ENCODE measurements at places on chromosomes 7 and 10.

GRCh38 chr7:32316839-32317238 is 173.3 kb downstream of the LSM5 start:
- no peak overlapping the region for H3K27ac ChIP-seq
- H3K36me3 ChIP-seq = no peaks in the 10 kb centered on the region
- no peak overlapping the region for H3K4me3 ChIP-seq
- H3K27me3 ChIP-seq = peaks cover 35% of the 10 kb centered on the region

DNA sequence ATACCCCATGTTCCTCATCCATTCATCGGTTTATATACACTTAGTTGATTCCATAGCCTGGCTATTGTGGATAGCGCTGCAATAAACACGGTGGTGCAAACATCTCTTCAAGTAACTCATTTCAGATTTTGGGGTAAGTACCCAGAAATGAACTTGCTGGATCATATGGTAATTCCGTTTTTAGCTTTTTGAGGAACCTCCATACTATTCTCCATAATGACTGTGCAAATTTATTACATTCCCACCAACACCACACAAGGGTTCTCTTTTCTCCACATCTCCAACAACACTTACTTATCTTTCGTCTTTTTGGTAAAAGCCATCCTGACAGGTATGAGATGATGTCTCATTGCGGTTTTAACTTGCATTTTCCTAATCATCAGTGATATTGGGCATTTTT is 3.7 kb downstream of the NPFFR1 start:
- no peaks in the 10 kb centered on the region for H3K4me1 ChIP-seq
- DNase-seq = no peak
- H3K27ac ChIP-seq = no peak overlapping the region
- H3K4me3 ChIP-seq = no peak overlapping the region

DNA sequence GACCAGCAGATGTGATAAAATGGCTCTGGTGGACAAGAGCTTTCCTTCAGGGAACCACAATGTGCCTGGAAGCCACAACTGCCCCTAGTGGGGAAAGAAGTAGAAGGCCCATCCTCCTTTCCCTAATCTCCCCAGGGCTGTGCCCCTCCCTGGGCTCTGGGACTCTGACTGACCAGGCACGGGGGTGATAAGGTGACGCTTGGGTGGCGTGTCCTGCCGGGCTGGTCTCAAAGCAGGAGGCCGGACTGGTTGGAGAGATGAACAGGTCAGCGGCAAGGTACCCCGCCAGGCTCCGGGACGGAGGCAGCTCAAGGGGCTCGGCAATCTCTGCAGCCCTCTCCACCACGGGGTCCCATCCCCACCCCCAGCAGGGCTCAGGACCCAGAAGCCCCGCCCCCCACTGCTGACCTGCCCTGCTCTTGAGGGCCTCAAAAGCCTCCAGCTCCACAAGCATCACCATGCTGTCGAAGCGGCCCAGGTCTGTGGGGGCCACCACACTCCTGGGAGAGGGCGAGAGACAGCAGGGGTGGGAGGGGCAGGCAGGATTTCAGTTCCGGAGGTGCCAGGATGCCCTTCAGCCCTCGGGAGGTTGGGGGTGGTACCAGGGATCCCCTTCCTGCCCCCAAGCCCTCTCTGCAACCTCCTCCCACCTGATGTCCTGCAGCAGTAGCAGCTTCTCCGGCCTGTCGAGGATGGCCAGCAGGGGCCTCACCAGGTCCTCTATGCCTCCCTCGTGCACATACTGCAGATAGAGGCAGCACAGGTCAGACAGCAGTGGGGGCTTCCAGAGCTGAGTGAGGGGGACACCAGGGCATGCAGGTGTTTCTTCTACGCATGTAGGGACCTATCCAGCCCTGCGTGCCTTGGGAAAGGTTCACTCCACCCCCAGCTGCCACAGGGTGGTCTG is 12.2 kb downstream of the LZTS2 start:
- H3K27ac ChIP-seq = no peak overlapping the region
- H3K4me1 ChIP-seq = peaks cover 27% of the 10 kb centered on the region
- H3K4me3 ChIP-seq = no peak overlapping the region
- no peak for DNase-seq
- no peaks in the 10 kb centered on the region for H3K36me3 ChIP-seq

GRCh38 chr10:113132591-113133121 is 182.6 kb downstream of the TCF7L2 start:
- H3K27me3 ChIP-seq = peaks cover 22% of the 10 kb centered on the region
- H3K4me1 ChIP-seq = no peaks in the 10 kb centered on the region
- H3K36me3 ChIP-seq = no peaks in the 10 kb centered on the region
- no peak for DNase-seq
- H3K4me3 ChIP-seq = no peak overlapping the region

DNA sequence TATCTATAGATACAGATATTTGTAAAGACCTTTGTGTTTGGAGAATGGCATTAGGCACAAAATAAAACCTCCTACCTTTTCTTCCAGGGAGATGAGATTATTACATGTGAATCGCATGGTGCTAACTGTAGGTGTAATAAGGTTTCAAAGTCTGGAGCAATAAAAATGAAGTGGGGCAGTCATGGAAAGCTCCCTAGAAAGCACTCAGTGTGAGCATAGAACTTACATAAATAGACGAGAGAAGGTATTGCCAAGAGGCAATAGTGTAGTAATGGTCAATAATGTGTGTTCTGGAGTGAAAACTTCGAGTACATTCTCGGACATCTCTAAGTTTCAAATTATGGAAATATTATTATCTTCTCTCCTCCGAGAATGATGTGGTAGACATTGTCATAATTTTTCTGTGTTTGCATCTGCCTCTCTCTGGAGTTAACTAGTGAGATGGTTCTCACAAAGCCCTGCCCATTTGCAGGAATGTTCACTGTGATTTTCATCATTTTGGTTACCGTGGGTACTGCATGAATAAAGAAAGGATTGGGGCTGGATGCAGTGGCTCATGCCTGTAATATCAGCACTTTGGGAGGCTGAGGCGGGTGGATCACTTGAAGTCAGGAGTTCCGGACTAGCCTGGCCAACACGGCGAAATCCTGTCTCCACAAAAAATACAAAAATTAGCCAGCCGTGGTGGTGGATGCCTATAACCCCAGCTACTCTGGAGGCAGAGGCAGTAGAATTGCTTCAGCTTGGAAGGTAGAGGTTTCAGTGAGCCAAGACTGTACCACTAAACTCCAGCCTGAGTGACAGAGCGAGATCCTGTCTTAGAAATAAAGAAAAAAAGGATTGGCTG is 10.6 kb downstream of the VIM start:
- no peak overlapping the region for H3K4me3 ChIP-seq
- peaks cover 18% of the 10 kb centered on the region for H3K4me1 ChIP-seq
- no peak overlapping the region for H3K27ac ChIP-seq

GRCh38 chr10:122342293-122343134 is 32.0 kb upstream of the PLEKHA1 start:
- H3K4me1 ChIP-seq = peaks cover 19% of the 10 kb centered on the region
- peak overlapping the region; percentile 24 for H3K27ac ChIP-seq
- H3K36me3 ChIP-seq = no peaks in the 10 kb centered on the region
- peak; percentile 52 for DNase-seq
- peaks cover 12% of the 10 kb centered on the region for H3K27me3 ChIP-seq

DNA sequence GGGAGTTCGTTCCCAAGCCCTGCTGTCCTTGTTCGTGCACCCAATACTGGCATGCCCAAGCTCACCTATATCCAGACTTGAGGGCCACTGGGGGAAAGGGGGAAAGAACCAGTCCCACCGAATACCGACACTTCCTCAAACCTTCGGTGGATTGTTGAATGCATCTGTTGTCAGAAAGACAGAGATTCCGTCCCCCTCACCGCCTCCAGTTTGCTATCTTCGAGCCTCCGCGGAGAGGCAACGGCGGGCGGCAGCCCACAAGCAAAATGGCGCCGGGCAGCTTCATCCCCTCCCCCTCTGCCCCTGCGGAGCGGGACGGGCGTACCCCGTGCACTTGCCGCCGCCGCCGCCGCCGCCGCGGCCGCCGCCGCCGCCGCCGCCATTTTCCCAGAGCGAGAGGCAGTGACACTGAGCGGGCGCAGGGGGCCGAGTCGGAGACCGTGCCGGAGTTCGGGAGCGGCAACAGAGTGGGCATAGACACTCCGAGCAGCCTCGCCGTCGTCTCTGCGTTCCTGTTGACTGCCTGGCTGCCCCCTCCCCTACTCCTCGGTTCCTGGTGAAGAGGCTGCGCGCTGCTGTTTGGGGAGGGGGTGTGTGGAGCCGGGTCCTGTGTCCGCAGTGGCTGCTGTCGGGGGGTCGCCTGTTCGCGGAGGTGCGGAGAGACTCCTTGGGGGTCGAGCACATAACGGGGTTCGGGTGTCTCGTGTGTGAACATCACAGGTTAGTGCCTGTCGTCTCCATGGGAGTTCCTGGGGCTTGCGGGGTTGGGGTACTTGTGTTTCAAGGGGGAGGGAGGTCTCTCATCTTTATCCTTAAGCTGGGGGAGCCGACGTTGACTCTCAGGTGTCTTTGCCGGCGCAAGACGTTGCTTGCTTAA is at the start of gene KMT2E:
Gene KMT2E, plus strand, starts transcription at position 390 of the 877 bp plus-strand sequence. CDS start 26,748 bp downstream, outside the sequence.
- H3K4me3 ChIP-seq = peak within 1 kb of the TSS; percentile 99
- peaks cover 23% of the 10 kb centered on the region for H3K4me1 ChIP-seq
- DNase-seq = peak; percentile 94
- H3K27ac ChIP-seq = peak within 1 kb of the TSS; percentile 100

DNA sequence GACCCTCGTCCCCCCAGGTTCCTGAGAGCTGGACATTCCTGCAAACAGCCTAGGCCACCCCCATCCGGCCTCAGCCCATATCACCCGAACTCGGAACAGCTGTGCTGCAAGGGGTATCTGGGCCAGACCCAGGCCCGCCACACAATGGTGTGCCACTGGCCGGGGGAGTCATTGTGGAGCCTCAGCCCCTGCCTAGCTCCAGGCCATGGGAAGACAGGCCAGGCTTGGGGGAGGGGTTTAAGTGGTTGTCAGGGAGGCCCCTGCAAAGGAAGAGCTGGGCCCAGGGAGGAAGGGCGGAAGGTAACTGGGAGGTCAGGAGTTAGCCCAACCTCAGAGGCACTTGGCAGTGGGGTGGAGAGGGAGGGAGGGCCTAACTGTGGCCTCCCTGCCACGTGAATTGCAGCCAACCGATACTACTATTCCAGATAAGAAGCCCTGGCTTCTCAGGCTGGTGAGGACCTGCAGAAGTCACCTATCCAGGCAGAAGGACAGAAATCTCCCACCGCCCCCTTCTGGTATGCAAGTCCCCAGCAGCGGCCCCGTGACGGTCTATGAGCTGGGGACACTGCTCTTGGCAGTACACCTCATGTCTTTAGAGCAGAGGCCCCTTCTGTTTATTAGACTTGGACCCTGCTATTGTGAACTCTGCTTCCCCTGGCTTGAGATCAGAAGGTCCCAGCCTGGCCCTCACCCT is 26.8 kb downstream of the VSIR start:
- H3K4me1 ChIP-seq = peaks cover 97% of the 10 kb centered on the region
- H3K36me3 ChIP-seq = peaks cover 7% of the 10 kb centered on the region
- H3K27me3 ChIP-seq = no peaks in the 10 kb centered on the region

- peak overlapping the region; percentile 93 for H3K4me3 ChIP-seq
- peaks cover 34% of the 10 kb centered on the region for H3K4me1 ChIP-seq
- no peaks in the 10 kb centered on the region for H3K36me3 ChIP-seq
These were observed 22.4 kb downstream of the ZFAND2A start for GRCh38 chr7:1137517-1138167.

DNA sequence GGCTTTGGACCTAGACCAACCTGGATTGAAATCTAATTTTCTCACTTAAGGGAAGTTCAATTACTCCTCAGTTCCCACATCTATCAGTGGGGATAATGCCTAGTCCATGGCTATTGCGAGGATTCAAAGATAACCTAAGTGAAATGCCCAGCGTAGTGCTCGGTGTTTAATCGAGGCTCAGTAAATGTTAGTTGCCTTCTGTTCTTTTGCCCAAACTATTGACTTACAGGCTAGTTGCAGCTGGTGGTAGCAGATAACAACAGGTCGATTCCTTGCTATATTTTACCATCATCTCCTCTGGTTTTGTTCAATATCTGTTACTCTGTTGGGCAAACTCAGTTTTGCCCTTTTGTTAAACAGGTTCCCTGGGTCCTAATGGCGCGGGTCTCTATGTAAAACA is 22.8 kb downstream of the DNAH11 start:
- no peaks in the 10 kb centered on the region for H3K4me1 ChIP-seq
- H3K27me3 ChIP-seq = no peaks in the 10 kb centered on the region
- no peak overlapping the region for H3K4me3 ChIP-seq
- no peak overlapping the region for H3K27ac ChIP-seq
- DNase-seq = no peak

DNA sequence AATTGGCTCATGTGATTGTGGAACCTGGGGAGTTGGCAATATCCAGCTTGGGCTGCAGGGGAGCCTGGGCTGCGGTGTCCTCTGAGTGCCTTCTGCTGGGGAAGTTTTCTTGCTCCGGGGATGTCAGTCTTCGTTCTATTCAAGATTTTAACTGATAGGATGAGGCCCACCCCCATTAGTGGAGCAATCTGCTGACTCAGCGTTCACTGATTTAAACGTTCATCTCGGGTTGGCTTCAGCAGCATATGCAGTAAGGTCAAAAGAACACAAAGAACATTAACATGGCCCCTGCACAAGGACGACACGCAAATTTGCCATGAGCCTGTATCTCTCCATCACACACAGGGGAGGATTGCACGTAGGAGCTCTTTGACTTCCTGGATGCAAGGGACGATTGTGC is 360.6 kb upstream of the ADARB2 start:
- DNase-seq = no peak
- H3K27ac ChIP-seq = no peak overlapping the region
- H3K27me3 ChIP-seq = no peaks in the 10 kb centered on the region

- H3K4me1 ChIP-seq = peaks cover 4% of the 10 kb centered on the region
- H3K27me3 ChIP-seq = no peaks in the 10 kb centered on the region
- no peaks in the 10 kb centered on the region for H3K36me3 ChIP-seq
- no peak for DNase-seq
- H3K4me3 ChIP-seq = no peak overlapping the region
These were observed 137.2 kb downstream of the PHTF2 start for GRCh38 chr7:77935652-77936348.

GRCh38 chr7:141464551-141464950 is 86.7 kb upstream of the AGK start:
- H3K4me1 ChIP-seq = no peaks in the 10 kb centered on the region
- no peaks in the 10 kb centered on the region for H3K36me3 ChIP-seq
- H3K27me3 ChIP-seq = peaks cover 18% of the 10 kb centered on the region
- no peak overlapping the region for H3K27ac ChIP-seq
- H3K4me3 ChIP-seq = no peak overlapping the region

DNA sequence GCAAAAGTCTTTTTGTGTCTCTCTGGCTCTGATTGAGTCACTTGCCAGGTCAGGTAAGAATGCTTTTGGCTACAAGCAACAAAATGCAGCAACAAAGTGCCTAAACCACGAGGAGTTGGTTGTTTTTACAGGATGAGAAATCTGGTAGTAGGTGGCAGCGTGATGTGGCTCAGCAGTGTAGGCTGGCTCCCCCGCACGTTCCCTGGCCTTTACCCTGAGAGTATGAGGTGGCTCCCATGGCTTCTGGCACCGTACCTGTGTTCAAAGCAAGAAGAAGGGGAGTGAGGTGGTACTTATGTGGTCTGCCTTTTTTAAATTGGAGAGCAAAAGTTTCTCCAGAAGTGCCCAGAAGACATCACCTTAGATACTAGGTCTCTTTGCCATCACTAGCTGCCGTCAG is 11.7 kb downstream of the PRKRIP1 start:
- H3K4me1 ChIP-seq = peaks cover 14% of the 10 kb centered on the region
- H3K36me3 ChIP-seq = peaks cover 14% of the 10 kb centered on the region
- DNase-seq = no peak
- peak overlapping the region; percentile 35 for H3K27ac ChIP-seq

Measured in activated T-cell treated with anti-CD3 and anti-CD28 coated beads, Interleukin-2, amount 50 U/mL, for 72 hours (primary cell).